ENCODE measurements at places on chromosomes 16 and 17.

DNA sequence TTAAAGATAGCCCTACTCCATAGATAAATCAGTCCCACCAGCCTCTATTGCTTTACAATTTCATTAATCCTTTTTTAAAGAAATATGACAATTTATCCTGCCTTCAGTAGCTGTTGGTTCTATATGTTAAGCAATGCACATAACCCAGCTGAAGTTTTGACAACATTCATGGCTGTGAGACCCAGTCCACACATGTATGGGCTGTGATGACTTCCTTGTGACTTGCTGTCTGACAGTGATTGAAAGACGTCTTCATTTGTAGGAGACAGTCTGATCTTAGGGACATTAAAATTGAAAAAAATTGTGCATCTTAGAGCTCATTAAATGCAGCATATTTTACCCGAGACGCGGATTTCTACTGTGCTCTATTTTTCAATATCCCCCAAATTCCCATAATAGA, 252.0 kb upstream of the ASIC2 start:
- no peak for DNase-seq

DNA sequence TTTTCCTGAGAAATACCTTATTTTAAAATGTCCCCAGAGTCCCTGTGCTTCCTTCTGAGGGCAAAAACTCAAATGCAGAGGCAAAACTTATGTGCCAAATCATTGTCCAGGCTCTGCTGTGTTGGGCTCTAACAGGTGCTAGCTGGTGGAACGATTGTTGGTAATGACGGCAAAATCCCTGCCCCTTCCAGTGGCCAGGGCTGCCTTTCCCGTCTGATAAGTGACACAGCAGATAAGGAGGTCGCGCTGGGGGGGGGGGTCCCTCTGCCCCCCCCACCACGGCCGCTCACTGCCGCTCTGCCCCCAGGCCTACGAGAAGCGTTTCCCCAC, 29.1 kb downstream of the SEC14L5 start:
- no peak for DNase-seq

- no peak for DNase-seq
Measured at GRCh38 chr17:37028040-37028439, 79.3 kb downstream of the AATF start.

GRCh38 chr17:1626333-1626732, 2.3 kb downstream of the SLC43A2 start:
- DNase-seq = no peak

DNA sequence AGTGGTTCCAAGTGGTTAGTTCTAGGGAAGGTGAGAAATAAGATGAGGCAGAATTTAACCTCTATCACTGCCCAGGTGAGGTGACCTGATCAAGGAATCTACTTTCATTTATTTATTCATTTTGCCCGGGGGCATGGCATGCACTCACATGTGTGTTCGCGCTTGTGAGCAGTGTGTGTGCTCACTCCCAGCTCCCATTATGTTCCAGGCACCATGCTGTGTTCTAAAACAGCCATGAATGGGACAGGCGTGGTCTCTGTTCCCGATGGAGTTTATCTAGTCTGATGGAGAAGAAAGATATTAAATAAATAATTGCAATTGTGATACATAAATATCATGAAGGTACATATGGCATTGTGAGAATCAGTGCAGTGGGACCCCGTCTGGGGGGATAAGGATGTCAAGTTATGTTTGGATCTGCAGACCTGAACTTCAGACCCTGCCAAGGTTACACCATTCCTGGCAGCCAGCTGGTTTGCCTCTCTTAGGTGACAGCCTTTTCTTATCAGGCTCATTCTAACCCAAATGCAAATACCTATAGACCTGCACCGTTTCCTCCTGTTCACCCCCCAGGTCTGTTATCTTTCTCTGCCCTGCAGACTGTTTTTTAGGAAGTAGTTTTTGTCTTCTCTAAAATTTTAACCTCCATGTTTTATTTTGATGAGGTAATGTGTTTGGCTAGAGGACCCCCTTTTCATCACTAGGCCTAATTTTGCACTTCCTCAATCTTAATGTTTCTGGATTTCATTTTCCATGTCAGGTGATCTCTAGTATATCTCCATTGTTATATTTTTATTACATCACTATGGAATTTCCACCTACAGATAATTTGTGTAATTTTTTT, 11.8 kb downstream of the CYB5B start:
- no peak for DNase-seq

- DNase-seq = peak; percentile 57
Measured at GRCh38 chr16:83586461-83587200, 221.1 kb upstream of the HSBP1 start.

GRCh38 chr16:75481475-75481874, 13.8 kb downstream of the CHST6 start:
- DNase-seq = no peak

DNA sequence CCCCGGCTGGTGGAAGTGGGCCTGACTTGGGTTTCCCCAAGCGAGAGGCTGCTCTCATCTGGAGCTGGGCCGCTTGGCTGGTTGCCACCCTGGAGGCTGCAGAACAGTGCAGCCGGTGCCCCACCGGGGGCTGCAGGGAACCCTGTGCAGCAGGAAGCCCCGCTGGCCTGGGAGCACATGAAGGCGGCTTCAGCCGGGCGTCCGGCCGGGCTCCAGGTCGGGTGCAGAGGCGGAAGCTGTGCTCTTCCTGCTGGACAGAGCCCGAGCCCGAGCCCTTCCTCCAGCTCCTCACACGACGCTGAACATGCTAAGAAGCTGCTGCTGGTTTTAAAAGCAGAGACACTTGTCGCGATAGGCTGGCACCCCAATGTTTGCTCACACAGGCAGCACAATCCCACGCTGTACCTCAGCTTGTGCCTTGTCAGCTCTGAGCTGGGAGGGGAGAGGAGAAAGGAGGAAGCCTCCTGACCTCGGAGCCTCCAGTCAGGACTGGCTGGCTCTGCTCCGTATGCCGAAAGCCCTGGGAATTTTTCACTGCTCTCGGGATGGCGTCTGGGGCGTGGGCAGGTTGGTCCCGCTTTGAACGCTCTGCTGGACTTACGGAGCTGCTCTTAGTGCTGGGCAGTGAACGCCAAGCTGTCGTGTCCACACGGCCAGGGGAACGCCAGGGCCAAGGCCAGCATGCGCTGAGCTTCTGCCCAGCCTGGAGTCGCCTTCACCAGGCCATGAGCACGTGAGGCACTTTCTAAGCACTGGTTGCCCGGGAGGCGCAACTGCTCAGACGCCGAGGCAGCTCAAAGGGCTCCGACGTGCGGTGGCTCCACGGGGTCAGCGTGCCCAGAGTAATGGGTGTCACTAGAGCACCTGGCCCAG, 8.8 kb downstream of the CDK5R1 start:
- DNase-seq = peak; percentile 40

DNA sequence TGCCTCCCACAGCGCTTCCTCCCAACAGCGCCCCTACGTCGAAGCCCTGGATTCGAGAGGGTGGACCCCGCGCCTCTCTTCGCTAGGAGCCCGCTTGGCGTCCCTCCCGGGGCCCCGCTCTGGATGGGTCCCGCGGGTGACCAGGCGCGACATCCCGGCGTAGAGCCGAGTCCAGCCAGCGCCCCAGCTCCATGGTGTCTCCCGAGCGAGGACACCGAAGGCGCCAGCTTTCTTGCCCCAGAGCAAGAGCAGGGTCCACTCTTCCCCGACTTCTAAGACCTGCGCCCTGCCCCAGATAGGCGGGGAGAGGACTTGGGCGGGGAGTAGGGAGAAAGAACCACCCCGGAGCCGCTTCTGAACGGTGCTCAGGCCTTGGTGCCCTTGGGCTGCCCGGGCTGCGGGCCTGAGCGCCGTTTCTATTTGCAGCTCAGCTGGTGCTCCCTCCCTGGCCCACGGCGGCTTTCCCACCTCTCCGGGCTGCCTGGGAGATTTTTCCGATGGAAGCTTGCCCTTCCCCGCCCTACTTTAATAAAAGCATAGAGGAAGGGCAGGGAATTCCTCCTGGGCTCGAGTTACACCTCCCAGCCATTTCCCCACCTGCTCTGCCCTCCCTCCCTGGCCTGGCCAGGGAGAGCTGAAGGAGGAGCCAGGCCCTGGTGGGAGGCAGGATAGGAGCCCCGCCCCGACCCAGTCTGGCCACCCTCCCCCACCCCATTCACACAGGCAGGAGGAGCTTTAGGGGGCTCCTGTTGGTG, 1.8 kb downstream of the MMP15 start:
- DNase-seq = peak; percentile 11
